Left kidney (tissue), 8 donors: ENCODE measurements at places on chromosomes 16 and 17. TPM values are rescaled to one million over a fixed set of nuclear protein-coding genes. Genes with fewer than 3 reads are reported as not detected.

DNA sequence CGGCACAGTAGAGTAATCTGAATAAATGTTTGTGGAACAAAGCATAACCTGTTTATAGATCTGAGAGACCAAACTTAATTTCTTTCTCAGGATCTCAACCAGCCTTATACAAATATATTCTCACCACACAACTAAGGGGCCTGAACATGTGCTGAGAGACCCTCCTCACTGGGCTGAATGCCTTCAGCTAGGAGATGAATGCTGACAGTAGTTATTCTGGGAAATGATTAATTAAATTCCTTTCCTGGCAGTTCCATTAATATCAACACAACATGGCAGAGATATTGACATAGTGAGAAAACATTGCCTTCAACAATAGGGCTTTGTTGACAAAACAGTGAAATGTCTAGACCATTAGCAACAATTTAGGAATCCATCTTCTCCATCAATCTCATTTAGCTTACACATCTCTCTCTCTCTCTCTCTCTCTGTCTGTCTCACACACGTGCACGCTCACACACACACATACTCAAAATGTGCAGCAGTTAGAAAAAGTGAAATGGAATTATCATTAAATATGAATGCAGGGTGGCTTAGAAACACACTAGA is 780.8 kb upstream of the CDH8 start:
- DNase-seq = no peak

PIK3R5 gene
- polyA plus RNA-seq = 0.73 TPM

GRCh38 chr16:54587176-54587515 is 300.6 kb upstream of the IRX3 start:
- DNase-seq = no peak

EFNB3 gene
- polyA plus RNA-seq = 21.3 TPM

DNA sequence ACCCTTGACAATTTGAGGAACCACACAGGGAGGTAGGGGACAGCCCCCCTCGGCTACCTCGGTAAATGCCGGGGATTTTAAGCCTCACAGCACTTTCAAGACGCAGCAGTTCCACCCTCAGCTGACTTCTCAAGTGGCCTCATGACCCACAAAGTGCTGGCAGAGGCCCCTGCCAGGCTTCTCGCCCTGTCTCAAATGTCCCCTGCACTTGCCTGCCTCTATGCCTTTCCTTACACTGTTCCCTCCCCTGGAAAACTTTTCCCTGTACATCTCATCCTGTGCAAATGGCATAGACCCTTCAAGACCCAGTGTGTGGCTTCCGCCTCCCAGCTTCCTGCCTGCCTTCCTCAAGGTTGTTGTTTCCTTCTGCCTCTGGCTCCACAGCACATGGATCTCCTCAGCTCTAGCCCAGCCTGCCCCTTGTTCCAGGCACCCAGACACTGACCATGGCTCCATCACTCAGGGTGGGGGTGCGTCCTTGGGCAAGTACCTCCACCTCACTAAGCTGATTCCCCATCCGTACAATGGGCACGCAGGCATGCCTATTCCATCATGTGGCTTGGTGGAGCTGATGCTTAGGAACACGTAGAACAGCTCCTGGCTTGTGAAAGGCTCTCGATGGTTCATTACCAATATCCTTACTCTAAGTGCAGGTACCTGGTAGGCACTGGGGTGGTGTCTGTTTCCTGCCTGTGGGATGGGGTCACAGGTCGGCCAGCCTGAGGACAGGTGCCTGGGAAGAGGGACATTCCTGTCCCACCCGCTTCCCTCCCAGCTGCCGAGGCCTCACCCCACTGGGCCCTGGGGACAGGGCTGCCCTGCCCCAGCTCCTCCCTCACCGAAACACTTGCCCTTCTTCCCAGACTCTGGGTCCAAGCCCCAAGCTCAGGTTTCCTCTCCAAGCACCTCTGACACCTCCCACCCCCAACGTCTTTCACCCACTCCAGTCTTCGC is 24.0 kb downstream of the MMP15 start:
- no peak for DNase-seq

FN3K gene
- polyA plus RNA-seq = 29.7 TPM

GRCh38 chr16:593406-593805 is 3.5 kb downstream of the RAB40C start:
- DNase-seq = no peak

DNA sequence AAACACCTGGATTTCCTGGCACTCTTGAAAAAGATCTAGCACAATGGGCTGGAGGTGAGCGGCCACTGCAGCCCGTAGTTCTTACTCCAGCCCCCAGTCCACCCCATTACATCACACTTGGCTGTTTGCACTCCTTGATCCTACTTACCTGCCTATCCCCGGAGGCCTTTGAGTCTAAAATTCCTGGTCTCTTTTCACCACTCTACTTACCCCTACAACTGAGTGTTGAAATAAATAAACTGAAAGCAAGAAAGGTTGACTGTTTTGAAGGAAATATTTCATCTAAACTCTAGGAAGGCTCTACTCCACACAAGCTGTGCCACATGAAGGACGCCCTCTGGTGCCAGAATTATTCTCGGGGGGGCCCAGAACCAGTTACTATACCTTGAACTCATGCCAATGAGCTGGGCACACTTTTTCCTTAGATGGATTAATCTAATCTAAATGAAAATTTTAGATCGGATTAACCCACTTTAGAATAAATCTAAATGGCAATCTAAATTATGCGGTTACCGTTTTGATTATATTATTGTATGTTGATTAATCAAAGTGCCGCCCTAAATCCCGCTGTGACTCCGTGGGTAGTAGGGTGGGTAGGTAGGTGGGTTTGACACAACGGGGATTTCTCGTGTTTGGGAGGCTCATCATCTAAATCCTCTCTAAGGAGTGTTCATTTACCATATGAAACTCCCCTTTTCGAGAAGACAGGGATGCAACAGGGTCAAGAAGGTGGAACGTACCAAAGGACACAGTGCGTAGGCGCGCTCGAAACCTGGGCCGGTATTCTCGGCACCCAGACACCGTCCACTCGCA is 651 bp upstream of the EIF1 start:
- DNase-seq = no peak

GRCh38 chr16:27429981-27430441 is 28.0 kb downstream of the IL21R start:
- DNase-seq = no peak

ZSCAN10 gene
- 0.10 TPM for polyA plus RNA-seq

SP6 gene
- 2.7 TPM for polyA plus RNA-seq

DNA sequence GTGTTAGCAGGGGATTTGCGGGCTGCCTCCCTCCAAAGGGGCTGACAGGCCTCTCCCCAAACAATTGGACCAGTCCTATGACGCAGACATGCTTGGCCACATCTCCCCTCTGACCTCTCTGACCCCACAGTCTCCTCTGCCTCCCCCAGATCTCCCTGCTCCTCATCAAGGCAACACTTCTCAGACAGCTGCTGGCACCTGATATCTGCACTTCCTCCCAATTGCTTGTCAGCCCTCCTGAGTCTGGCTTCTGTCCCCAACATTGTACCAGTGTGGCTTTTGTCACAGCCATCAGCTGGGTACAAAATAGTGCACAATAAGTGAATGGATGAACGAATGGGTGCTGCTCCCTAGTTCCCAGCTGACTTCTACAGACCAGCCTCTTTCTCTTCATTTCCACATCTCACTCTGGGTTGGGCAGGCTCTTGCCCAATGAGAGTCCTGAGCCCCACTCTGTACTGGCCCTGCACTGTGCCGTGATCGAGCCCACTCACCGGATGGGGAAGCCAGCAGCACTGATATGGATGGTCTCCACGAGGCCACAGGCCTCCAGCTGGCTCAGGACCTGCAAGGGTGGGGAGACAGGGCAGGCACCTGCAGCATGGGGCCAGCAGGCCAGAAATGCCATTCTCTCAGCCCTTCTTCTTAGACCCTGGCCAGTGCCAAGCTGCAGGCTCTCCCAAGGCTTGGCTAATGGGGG is 17.1 kb downstream of the ZNHIT3 start:
- DNase-seq = no peak

- DNase-seq = no peak
Measured at GRCh38 chr17:17681744-17682292, 560 bp downstream of the RAI1 start.

- DNase-seq = no peak
Measured at GRCh38 chr17:47982645-47983390, 11.9 kb downstream of the CDK5RAP3 start.

DNA sequence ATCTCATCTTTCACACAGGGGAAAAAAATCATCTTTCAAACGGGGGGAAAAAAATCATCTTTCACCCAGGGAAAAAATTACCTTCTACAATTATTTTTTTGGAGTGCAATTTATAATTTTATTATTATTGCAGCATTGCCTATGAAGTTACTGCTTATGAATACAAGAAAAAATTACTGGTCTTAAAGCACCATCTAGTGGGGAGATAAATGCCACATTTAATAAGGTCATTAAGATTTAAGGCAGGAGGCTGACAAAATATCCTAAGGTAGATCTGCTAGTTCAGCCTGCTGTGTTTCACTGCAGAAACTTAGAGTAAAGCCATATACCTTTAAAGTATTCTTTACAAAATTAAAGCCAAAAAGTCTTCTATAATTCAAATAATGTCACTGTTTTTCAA is 13.7 kb downstream of the SHCBP1 start:
- peak; percentile 27 for DNase-seq

- no peak for DNase-seq
Measured at GRCh38 chr16:85407-85782, 7.4 kb downstream of the MPG start.

DNA sequence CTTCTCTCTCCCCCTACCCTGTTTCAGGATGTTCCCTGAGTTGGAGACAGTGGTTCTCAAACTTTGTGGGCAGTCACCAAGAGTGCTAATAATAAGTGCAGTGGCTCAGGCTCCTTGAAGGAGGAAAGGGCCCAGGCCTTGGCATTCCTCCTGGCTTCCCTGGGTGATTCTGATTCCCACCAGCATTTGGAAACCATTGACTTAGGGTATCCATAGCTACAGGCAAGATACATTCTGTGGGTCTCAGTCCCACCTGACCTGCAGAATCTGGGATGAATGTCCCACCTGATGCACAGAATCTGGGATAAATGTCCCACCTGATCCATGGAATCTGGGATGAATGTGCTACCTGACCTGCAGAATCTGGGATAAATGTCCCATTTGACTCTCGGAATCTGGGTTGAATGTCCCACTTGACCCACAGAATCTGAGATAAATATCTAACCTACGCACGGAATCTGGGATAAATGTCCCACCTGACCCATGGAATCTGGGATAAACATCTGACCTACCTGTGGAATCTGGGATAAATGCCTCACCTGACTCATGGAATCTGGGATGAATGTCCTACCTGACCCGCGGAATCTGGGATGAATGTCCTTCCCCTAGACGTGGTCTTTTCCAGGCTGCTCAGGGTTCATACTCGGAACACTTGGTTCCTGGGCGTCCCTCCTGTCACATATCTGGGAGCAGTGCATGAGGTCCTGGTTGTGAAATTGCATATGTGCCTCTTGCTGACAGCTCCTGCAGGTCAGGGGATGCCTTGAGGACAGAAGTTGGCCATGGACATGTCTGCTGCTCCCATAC is 136.7 kb upstream of the HS3ST2 start:
- no peak for DNase-seq

GRCh38 chr16:67528870-67529581 is 397 bp downstream of the RIPOR1 start:
- no peak for DNase-seq

- DNase-seq = no peak
Measured at GRCh38 chr17:75373280-75373679, 32.2 kb downstream of the GRB2 start.

IL21R gene
- 0.30 TPM for polyA plus RNA-seq

GRCh38 chr17:5821803-5822202 is 237.5 kb upstream of the NLRP1 start:
- no peak for DNase-seq

- DNase-seq = no peak
Measured at GRCh38 chr17:19388791-19389785, 2.1 kb upstream of the MFAP4 start.
